Anterior cingulate cortex (tissue), 58 donors: ENCODE measurements at places on chromosomes 2 and 18.

- DNase-seq: no peak
These were observed 185.5 kb downstream of the C1D start for GRCh38 chr2:67877301-67877700.

GRCh38 chr2:30414961-30415360, 32.1 kb upstream of the LCLAT1 start:
- DNase-seq: no peak

- no peak for DNase-seq
These were observed 64.4 kb downstream of the ACOXL start for GRCh38 chr2:110796716-110797301.

GRCh38 chr2:108585436-108585835, 51.2 kb downstream of the LIMS1 start:
- DNase-seq: no peak

DNA sequence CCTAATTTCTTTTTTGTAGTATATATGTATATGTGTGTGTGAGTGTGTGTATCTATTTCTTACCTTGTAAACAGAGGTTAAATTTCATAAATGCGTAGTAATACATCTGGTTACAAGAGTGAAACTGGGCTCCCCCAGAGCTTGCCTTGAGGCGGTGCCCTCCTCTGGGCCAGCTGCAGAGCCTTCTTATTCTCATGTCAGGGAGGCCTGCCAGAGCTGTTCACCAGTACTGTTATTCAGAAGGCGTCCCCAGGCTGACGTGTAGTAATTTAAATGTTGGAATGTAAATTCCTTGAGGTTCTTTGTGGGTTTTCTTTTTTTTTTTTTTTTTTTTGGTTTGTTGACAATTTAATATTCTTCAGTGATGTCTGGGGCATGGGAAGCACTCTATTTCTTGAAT, 11.2 kb downstream of the COPS8 start:
- DNase-seq: no peak

DNA sequence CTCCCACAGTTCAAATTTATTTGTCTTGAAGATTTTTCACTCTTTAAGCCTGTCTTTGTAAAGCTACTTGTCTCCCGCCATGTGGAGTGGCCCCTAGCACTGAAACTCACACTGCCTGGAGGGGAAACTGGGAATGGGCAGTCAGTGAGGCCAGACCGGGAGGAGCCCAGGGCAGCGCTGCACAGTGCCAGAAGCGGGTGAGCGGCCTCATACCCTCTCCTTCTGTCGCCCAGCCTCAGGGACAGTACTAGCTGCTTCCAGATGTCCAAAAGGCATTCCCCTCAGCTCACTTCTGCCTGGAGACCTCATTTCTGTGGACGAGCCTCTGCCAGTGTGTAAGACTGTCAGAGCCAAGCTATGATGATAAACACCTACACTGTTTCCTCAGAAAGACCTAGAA, 79.9 kb downstream of the SEPTIN10 start:
- DNase-seq: no peak

DNA sequence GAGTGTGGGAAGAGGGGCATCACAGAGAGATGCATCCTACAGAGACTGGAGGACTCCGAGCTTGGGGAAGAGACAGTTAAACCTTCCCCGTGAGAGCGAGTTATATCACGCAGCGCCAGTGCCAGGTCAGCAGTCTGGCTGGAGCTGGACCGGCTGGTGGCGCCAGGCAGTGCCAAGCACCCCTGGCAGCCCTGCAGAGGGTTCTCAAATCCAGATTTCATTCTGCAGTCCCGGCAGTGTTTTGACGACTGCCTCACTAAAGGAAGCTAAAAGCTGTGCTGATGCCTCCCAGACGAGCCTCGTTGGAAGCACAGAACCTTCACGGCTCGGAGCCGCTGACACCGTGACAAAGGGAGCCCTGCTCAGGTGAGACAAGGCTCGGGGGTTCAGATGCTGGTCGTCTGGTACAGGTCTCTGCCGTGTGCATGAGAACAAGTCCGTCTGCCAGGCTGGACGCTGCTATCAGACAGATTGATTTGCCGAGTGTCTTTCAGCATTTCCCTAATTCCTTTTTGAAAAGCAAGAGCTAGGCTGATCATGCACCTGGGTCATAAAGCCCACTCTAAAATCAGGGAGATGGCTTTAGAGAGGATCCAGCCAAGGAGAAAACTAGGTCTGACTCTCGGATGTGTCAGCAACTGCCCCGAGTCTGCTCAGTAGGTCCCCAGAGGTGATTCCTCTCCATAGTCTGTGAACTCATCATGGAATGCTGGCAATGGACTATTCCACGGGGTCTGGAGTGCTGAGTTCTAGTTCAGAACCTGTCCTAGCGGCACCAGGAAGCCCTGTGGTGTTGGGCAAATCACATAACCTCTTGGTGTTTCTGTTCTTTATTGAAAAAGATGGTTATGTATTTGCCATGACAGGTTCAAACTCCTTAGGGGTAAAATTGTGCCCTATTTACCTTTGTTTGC, 240.6 kb downstream of the SOX11 start:
- DNase-seq: peak; percentile 54

DNA sequence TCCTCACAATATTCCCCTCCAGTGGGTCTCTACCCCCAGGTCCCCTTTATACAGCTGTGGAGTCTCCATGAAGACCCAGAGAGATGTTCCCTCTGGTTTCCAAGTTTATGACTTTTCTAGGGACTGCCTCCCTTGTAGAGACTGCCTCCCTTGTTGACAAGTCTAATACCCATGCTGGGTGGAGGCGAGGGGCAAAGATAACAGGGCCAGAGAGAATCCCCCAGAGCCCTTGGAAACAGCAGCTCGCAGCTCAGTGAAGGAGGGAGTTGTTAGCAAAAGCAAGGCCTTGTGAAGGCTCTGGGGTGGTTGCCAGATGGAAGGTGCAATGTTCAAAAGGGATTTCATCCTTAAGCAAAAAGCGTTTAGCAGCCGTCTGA, 75.0 kb upstream of the GATA6 start:
- DNase-seq: no peak

GRCh38 chr2:7516484-7517063, 599.4 kb downstream of the RNF144A start:
- no peak for DNase-seq

GRCh38 chr2:227577555-227577954, 21.1 kb upstream of the SCYGR2 start:
- no peak for DNase-seq

- no peak for DNase-seq
These were observed 180.3 kb downstream of the MYO5B start for GRCh38 chr18:50014606-50015005.

GRCh38 chr2:238240757-238241711, 1.2 kb upstream of the HES6 start:
- DNase-seq: no peak

- no peak for DNase-seq
These were observed 220.8 kb downstream of the NEDD4L start for GRCh38 chr18:58264840-58265239.

- no peak for DNase-seq
These were observed 9.2 kb downstream of the DNMT3A start for GRCh38 chr2:25332571-25332970.

DNA sequence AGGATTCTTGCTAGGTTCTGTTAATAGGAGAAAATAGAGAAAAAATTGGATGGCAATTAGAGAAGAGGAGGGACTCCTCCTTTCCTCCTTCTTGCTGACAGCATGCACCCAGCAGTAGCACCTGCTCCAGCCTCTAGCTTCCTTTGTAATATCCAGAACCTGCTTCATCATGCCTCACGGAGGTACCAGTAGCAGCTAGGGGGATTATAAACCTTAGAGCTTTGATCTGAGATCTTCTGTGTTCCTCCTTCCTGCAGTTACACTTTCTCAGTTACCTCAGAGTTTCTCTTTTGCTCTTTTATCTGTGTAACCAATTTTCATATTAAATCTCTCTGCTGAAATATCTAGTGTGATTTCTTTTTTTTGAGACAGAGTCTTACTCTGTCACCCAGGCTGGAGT, 16.6 kb downstream of the DPP4 start:
- no peak for DNase-seq

GRCh38 chr2:147567136-147567535, 277.7 kb upstream of the ACVR2A start:
- no peak for DNase-seq

DNA sequence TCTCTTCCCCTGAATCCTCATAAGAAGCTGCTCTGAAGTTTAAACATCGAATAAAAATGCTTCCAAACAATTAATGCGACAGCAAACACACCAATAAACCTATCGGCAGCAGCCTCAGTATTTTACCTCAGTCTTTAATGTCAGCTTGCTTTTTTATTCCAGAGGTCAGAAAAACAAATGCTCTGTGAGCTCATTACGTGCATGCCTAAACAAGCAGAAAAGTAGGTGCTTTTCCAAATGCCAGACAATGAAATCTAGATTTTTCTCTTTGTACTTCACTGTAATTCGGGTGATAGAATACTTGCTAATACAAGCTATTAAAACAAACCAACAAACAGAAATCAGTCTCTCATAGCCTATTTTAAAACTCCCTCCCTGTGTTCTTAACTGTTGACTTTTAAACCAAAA, 381.5 kb downstream of the NRXN1 start:
- no peak for DNase-seq

- DNase-seq: no peak
These were observed 10.8 kb downstream of the SPDYA start for GRCh38 chr2:28821295-28821958.

DNA sequence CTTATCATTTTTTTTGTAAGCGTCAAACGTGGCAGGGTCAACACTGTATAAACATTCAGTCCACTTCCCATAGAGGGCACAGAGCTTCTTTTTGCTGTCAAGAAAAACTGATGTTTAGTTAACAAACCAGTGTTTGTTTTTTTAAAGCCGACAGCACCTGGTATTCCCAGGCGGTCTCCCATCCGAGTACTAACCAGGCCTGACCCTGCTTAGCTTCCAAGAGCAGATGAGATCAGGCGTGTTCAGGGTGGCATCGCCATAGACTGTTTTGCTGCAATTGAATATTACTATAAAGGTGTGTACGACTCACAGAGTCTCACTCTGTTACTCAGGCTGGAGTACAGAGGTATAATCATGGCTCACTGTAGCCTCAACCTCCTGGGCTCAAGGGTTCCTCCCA, 31.5 kb downstream of the CABYR start:
- DNase-seq: no peak

GRCh38 chr2:230658577-230658876, 54.1 kb upstream of the CAB39 start:
- DNase-seq: no peak

- DNase-seq: no peak
These were observed 38.4 kb upstream of the BIN1 start for GRCh38 chr2:127145280-127145895.

- no peak for DNase-seq
These were observed 39.6 kb upstream of the NEMP2 start for GRCh38 chr2:190574169-190574568.

DNA sequence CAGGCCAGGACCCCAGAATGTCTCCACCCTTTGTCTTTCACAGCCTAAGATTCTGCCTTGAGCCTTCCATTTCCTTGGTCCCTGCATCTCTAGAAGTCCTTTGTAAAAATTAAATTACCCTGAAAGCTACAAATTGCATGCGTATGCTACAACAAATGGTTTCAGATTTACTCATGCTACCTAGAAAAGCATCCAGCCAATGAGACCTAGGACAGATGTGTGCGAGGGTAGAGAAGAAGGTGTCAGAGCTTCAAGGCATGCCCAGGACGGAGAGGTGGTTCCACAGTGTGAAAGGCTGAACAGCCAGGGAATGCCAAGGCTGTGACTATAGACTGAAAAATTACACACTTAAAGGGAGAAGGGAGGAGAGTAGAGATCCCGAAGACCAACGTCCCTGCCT, 40.2 kb downstream of the CCBE1 start:
- no peak for DNase-seq

DNA sequence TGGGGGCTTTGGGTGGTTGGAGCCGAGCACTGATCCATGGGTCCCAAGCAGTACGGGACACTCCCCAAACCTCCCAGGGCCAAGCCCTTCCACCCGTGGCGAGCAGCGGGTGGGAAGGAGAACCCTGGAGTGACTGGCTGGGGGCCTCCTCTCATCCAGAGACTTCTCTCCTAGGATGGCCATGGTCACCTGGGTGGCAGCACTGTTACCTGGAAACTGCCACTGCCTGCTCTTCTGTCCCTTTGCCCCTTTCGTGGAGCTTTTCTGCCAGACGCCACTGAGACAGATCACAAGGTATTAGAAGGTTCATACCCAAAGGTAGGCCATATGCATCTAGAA, 26.9 kb downstream of the CENPO start:
- DNase-seq: no peak

- no peak for DNase-seq
These were observed 31.8 kb upstream of the INPP4A start for GRCh38 chr2:98412751-98413458.

- DNase-seq: no peak
These were observed 503 bp downstream of the GTF3C3 start for GRCh38 chr2:196798980-196799379.
